ENCODE measurements at places on chromosomes 4 and X.

GRCh38 chrX:88584283-88584682, 162.7 kb upstream of the CPXCR1 start:
- DNase-seq, result no peak

- DNase-seq, result no peak
Observed at GRCh38 chr4:128571747-128572146, 237.8 kb upstream of the JADE1 start.

- no peak for DNase-seq
Observed at GRCh38 chr4:140893939-140894338, 137.8 kb upstream of the TBC1D9 start.

DNA sequence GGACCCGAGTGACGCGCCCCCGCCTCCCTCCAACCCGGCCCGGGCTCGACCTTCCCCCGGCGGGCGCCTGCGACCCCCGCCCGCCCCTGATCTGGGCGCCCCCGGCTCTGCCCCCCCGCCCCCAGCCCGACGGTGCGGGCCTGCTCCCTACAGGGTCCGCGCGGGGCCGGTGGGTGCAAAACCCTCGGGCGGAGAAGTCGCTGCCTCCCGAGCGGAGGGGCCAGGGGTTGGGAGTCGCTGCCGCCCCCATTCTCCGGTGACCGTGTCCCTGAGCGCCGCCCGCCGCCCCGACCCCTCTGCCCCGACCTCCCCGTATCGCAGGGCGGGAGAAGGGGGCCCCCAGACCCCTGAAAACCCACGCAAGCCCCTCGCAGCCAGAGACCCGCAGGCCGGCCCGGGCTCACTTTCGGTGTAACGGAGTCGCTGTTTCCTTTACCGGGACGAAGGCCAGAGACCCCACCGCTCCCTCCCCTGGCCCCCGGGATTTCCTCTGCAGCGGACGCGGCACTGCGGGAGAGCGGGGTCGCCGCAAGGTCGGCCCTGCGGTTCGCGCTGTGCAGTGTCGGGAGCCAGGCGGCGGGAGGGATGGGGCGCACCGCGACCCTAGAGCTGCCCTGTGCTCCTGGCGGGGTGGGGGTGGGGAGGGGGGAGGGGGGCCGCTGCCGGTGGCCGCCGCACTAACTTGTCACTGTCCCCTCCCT, 729 bp upstream of the CPLX1 start:
- DNase-seq, result peak; percentile 6

DNA sequence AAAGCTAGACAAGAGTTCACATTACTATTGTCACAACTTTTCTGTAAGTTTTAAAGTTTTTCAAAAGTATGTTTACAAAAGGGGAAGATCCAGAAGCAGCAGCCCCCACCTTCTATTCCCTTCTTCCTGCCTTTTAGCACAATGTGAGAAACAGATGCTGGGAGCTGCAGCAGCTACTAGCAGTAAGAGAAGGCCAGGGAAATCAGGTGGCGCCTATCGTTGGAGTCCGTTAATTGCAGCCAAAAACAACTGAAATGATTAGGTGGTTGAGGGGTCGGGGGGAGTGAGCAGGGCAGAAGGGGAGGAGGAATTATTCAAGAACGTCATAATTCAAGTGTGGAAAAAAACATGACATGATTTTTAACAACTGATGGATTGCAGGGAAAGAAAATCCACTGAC, 27.4 kb downstream of the FRYL start:
- no peak for DNase-seq

GRCh38 chrX:6813836-6814370, 279.0 kb upstream of the VCX3A start:
- DNase-seq, result no peak
